ENCODE measurements at places on chromosomes 12 and 14.

DNA sequence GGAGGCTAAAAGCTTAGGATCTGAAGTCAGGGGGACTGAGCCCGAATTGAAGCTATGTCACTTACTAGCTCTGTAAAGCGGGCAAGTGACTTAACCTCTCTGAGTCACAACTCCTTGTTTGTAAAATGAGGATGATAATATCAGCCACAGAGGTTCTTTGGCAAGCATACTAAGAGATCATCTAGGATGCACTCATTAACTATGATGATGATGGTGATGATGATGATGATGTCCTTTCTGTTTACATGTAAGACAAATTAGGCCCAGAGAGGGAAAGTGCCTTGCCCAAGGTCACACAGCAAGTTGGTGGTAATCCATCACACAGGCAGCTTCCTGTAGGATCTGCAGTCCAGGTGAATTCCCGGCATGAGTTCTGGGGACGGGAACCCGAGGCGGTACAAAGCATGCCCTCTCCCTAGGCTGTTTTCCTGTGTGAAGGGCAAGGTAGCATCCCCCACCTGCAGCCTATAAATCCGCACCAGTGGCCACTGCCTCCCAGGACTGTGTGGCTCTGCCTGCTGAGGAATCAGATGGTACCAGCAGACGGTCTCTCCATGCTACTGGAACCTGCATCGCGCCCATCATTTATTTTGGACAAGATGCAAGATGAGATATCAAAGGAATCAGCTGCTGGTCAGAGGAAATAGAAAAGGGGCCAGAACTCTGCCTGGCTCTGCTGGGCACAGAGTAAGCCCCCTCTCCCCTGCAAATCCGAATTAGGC is 55.2 kb downstream of the MAP1LC3B2 start:
- DNase-seq, result no peak

DNA sequence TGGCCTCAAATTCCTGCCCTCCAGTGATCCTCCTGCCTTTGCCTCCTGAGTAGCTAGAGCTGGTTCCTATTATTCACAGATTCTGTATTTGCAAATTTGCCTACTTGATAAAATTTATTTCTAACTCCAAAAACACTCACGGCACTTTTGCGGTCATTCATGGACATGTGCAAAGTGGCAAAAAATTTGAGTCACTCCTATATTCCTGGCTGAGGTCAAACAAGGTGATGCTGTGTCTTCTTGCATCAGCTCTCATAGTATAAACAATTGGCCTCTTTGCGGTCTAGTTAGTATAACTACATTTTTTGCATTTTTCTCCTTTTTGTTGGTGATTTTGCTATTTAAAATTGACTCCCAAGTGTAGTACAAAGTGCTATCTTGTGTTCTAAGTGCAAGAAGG is 24.7 kb downstream of the ATF1 start:
- DNase-seq, result no peak

GRCh38 chr12:2639020-2639298 is 155.8 kb upstream of the FKBP4 start:
- DNase-seq, result peak; percentile 55

- DNase-seq, result no peak
Measured at GRCh38 chr14:28300356-28300755, 466.2 kb upstream of the FOXG1 start.

- DNase-seq, result peak; percentile 86
Measured at GRCh38 chr14:42224053-42224888, 617.6 kb downstream of the LRFN5 start.
